ENCODE measurements at places on chromosomes 3 and 15.

DNA sequence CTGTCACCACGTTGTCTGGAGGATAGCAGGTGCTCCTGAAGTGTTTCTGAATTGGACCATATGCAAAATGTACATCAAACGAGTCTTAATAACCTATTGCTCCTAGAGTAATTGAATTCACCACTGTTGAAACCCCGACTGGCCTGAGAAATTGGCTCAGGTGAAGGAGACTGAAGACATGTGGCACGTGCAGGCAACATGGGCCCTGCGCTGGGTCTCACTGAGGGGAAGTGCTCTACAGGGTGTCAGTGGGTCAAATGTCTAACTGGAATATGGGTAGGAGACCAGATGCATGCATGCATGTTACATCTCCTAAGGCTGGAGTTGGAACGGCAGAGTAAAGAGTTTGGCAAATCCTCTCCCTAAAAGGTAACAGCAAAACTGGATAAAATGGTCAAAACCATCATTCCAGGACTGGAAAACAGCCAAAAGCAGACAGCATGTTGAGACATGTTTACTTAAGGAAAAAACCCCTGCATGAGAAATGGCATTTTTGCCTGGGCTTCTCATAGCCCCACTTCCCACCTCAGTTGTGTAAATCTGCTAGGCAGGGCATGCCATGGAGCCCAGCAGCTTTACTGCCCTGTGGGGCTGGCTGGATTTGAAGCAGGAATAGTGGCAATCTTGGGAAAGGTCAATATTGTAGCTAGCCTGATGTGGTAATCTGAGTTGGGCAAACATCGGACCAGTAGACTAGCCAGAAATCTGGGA is 131.3 kb downstream of the TJP1 start:
- DNase-seq, result no peak

DNA sequence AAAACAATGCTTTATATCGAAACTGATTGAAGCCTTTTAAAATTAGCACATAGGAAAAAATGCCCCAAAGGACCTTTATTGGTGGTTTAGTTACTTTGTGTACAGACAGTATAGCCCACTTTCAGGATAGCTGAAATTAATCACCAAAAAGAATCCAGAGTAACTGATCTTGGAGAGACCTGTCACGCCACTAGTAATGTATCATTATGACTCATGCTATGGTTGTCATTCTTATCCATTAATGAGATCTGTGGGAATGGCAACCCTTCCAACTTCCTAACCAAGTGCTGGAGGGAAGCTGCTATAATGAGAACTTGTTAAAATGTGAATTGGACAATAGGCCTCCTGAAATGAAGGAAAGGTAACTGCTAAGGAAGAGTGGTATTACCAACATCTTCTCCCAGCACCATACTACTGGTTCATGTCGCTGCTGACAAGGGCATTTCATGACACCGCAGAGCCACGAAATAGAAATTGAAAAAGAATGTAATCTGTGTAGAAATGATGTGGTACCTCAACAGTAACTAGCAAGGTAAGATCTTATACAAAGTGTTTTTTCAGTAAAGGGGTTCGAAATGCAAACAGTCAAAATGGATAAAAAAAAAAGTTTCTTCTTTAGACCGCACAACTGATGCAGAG is 7.1 kb upstream of the EMC4 start:
- no peak for DNase-seq

- DNase-seq, result no peak
Measured at GRCh38 chr3:77667901-77668300, 628.0 kb downstream of the ROBO2 start.

DNA sequence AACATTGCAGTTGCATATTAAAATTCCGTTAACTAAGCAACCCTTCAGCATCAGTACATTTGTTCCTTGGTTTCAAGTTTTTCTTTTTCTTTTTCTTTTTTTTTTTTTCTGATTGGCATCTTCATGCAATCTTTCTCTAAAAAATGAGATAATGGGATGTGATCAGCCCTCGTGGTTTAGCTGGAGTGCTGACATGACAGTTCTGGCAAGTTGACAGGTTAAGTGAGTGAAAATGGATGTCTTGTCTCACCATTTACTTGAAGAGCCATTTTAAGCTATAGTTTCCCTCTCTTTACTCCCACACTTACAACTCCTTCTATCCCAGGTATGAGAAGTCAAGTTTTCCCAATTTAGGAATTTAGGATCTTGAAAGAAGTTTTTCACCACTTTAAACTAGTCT is 495.2 kb downstream of the ROBO2 start:
- DNase-seq, result no peak

DNA sequence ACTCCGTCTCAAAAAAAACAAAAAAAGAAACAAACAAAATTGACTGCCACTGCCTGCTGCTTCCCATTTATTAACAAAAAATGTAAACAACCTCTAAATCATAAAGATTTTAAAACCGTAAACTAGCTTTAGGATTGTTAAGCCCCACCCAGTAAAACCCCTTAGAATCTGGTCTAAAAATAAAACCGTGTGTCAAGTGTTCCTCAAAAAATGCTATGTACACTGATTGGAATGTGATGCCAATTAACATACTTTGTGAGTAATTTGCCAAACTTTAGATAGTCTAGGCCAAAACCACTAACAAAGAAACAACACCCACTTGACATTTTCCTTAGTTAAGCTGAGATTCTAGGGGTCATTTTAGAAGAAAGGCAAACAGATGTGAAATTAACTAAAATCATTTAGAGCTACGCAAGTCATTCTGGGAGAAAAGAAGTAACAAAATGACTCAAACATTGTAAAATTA is 5.3 kb downstream of the RAF1 start:
- no peak for DNase-seq

GRCh38 chr15:33198541-33198940 is 4.0 kb upstream of the FMN1 start:
- DNase-seq, result no peak

- no peak for DNase-seq
Measured at GRCh38 chr3:38311941-38312340, 29.8 kb downstream of the SLC22A14 start.

DNA sequence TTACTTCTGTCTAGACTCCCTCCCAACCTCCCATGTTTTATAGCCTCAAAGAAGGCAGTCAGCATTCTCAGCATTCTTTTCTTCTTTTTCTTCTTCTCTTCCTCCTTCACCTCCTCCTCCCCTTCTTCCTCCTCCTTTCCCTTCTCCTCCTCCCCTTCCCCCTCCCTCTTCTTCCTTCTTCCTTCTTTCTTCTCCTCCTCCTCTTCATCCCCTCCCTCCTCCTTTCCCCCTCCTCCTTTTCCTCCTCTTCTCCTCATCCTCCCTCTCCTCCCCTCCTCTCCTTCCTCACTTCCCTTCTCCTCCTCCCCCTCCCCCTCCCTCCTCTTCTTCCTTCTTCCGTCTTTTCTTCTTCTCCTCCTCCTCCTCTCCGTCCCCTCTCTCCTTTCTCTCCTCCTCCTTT is 3.6 kb upstream of the LPCAT4 start:
- DNase-seq, result no peak

- DNase-seq, result no peak
Measured at GRCh38 chr3:43223670-43224364, 62.5 kb upstream of the SNRK start.

- DNase-seq, result no peak
Measured at GRCh38 chr15:78035321-78035751, 42.2 kb downstream of the TBC1D2B start.

DNA sequence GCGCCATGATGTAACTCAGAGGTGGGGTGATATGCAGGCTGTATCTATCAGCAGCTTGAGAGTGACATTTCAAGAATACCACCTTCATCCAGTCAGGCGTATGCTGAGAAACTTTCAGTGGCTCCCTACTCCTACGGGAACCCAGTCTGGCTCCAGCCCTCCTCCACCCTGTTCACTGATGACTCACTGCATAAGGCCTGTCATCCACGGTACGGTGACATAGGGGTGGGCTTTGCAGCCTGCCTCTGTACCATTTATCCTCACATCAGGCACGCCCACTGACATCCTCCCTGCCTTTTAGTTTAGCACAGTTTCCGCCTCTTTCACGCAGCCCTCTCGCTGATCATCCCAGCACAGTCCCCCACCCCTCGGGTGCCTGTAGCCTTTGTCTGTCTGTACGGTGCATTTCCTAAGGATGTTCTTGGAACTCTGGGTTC is 11.7 kb downstream of the PXYLP1 start:
- no peak for DNase-seq

DNA sequence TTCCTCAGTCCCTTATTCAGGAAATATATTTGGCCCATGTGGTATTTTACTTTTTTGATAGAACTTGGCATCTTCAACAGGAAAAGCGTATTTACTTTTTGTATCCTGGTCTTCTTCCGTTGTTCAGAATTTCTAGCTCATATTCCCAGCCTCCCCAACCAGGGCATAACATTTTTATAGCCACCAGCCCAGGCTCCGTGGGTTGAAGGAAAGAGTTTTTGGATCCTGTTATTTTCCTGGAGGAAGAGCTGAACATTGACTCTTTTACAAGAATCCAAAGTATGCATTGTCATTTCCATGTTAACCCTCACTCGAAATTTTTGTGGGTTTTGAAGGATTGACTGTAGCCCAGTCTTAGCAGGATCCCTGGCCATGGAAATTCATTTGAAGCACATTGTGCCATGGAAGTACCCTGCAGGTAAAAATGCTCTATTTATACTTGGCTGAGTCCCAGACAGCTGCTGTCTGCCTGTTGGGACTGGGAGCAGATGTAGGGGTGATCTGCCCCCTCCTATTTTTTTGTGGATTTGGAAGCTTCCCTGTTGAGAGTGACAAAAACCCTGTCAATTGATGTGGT is 98.8 kb downstream of the AKAP13 start:
- DNase-seq, result peak; percentile 59

- no peak for DNase-seq
Measured at GRCh38 chr3:73695841-73696240, 71.1 kb upstream of the PDZRN3 start.

- no peak for DNase-seq
Measured at GRCh38 chr3:51709004-51709420, 2.1 kb downstream of the GRM2 start.

DNA sequence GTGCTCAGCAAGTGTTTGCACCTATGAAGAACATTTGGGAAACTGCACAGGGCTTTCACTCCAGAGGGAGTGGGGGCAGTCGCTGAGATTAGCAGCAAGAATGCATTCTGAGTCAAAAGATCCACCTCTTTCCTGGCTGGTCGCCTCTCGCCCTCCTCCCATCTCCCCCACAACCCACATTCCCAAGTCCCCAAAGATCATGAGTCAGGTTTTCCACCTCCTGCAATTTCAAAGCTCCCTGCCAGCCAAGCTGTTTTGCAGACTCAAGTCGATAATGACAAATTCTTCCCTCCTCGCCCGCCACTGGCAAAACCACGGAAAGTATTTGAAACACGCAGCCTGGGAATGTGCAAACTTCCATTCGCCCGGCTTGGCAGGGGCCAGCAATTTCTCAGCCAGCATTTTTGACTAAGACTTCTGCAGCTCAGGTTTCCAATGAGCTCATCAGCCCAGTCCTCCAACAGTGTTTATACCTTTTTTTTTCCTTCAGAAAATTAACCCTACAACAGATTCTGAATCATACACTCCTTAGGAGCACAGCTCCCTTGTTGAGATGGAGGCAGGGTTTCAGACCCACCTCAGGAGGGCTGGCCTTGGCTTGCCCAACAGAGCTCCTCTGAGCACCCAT is 181.4 kb downstream of the SMAD6 start:
- no peak for DNase-seq

- no peak for DNase-seq
Measured at GRCh38 chr3:50862221-50862620, 187.5 kb downstream of the DOCK3 start.

GRCh38 chr15:99131441-99132023 is 26.7 kb downstream of the SYNM start:
- DNase-seq, result no peak

- DNase-seq, result no peak
Measured at GRCh38 chr3:17936736-17937480, 194.5 kb upstream of the TBC1D5 start.

- DNase-seq, result no peak
Measured at GRCh38 chr3:143170074-143170473, 50.5 kb downstream of the CHST2 start.

- DNase-seq, result no peak
Measured at GRCh38 chr3:105436687-105437086, 70.0 kb downstream of the ALCAM start.

GRCh38 chr15:75928680-75929608 is 25.3 kb downstream of the FBXO22 start:
- DNase-seq, result no peak

DNA sequence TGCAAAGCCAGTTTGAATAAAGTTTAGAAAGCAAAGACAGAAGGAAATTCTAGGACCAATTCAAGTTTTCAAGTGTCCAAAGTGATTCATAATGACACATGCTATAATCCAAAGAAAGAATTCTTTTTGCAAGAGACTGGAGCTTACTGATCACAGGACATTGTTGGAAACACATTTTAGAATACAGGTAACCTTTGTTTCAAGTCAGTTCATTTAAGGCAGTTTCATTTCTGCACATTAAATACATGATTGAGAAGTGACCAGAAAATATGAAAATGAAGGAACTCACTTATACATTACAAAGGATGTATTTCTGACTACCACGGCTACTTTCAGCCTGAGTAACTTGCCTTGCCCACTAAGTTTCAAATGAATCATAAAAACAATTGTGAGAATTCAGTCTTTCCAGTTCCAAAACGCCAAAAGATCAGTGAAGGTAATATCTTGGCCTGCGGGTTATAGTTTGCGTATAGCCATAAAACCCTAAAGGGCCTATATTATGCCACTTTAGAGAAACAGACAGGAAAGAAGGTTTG is 48.7 kb downstream of the PRICKLE2 start:
- DNase-seq, result no peak

DNA sequence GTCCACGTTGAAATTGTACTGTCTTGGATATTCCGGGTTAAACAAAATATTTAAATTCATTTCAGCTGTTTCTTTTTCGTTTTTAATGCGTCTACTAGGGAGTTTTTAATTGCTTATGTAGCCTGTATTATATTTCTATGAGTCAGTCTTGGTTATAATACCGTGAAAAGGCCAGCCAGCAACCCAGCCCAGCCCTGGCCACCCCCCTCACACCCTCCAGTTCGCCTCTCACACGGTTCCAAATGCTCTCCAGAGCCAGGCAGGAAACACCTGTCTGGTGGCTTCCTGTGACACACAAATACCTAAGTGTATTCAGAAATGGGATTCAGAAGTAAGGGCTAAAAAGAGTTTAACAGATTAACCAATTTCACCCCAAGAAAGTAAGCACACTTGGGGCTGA is 4.4 kb downstream of the SH3BP5 start:
- DNase-seq, result peak; percentile 29

DNA sequence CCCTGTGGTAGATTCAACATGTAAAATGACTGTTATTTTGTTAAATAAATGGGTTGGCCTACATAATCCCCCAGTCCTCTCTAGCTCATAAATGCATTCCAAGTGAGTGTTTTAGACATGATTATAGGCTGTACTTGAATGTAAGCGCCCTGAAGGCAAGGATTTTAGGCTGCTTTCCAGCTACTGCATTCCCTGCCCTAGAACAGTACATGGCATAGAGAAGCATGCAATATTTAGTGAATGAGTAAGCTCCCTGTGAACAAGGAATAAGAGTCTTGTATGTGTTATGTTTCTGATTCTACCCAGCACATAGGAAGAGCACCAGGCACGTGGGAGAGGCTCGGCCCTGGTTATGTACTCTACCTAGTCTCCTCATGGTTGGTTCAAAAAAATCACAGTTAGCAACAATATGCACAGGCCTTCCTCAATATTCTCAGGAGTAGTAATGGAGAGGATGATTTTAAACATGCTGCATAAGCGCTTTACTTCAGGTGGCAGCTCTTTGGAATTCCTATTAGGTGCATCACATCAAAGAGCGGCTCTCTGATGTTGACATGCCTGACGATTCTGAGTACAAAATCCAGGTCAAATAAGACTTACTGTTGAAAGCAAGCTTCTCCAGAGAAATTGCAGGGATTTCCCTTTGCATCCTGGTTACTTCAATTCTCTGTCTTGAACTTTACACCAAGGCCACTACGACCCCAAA is 456.6 kb downstream of the MAGI1 start:
- DNase-seq, result no peak

- DNase-seq, result no peak
Measured at GRCh38 chr3:43087249-43087776, 18.6 kb downstream of the POMGNT2 start.

Measured in NCI-H1417 treated with DMSO at 0.1 percent for 48 hours (cell line).